ENCODE measurements at places on chromosomes 1 and 21. TPM values are rescaled to one million over a fixed set of nuclear protein-coding genes. Genes with fewer than 3 reads are reported as not detected.

- no peak for DNase-seq
Observed at GRCh38 chr1:29563092-29563491, 326.8 kb downstream of the PTPRU start.

GRCh38 chr1:181310560-181310959 is 172.8 kb upstream of the CACNA1E start:
- DNase-seq = no peak

DNA sequence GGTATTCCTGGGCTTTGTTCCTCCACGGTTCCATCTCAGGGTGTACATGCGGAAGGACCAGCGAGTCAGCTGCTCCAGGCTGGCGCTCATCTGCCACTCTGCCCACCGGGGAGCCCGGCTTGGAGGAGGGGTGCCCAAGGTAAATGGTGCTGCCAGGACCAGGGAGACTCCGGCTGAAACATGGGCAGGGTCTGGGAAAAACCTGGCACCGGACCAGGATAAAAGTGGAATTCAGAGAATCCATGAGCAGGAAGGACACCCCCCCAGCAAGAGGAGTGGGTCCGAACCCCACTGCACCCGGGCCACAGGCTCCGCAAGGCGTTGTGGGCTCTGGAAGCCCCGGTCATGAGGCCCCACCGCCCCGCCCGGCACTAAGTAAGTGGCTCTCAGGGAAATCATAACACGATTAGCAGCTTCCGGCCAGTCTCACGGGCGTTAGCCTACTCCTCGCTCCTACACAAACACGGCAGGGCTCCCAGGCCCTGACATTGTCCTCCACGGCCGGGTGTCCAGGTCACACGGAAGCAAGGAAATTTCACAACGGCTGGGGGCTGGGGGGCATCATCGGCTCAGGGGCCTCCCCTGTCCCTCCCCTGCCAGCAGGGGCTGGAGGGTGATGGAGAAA is 21.1 kb downstream of the MEGF6 start:
- no peak for DNase-seq

GRCh38 chr1:30916296-30916695 is 7.7 kb upstream of the SDC3 start:
- DNase-seq = no peak

GRCh38 chr1:62318756-62319544 is at the start of gene KANK4:
KANK4 (minus strand) TSS chr1:62319434; CDS start chr1:62281564, 37,870 bp downstream.
- no peak for DNase-seq

DNA sequence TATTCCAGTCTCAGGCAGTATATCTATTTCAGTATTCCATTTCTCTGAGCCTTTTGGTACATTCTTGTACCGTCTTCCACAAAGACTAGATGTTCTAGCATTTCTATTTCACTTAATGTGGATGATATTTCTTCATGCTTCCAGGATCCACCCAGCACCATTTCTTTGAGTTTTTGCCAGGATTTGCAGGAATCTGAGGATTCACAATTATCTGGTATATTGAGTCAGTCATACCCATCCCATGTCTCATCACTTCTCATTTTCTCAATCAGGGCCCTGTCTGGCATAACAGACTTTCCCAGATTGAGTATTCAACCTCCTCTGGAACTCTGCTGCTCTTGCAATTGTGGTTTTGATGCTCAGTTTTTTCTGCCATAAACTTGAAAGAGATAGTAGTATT is 20.9 kb upstream of the COL11A1 start:
- no peak for DNase-seq

DNA sequence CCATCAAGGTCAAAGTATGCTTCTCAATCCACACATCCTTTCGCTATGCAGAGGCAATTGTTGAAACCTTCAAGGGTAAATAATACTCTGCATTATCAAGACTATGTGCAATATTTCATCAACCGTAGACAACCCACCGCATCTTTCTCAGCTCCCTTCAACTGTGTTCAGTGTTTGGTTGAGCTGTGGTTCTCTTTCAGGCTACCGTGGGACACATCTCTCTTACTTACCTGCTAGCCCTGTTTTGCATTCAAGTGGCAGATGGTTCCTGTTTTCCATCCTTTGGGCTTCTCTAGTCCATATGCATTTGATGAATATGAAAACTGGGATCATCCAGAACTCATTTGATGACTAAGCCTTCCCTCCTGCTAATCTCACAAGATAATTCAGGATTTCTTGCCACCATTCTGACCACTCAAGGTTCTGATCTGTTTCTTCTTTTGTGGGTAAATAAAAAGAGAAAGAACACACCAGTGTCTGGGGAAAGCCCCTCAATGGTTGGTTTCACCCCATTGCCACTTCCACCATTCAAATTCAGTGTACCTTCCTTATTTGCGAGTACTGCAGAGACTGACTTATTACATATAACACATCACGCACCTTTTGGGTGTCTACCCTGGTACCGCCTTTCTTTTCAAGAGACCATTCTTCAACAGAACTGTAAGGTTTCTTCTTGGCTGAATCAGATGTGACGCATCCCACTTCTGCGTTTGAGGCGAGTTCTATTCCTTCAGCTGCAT is 61.7 kb downstream of the BACE2 start:
- no peak for DNase-seq

GRCh38 chr1:111804776-111805175 is 49.1 kb downstream of the DDX20 start:
- no peak for DNase-seq

- DNase-seq = no peak
Observed at GRCh38 chr1:204410688-204411450, 748 bp downstream of the PPP1R15B start.

DNA sequence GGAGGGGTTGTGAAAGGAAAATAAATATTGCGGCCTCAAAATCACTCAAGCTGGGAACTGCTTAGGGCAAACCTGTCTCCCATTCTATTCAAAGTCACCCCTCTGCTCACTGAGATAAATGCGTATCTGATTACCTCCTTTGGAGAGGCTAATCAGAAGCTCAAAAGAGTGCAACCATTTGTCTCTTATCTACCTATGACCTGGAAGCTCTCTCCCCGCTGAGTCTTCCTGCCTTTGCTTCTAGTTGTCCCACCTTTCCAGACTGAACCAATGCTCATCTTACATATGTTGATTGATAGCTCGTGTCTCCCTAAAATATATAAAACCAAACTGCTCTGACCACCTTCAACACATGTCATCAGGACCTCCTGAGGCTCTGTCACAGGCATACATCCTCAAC is 91.6 kb upstream of the CAMK1G start:
- DNase-seq = no peak

GRCh38 chr1:24919791-24920532 is 10.1 kb downstream of the RUNX3 start:
- no peak for DNase-seq

GRCh38 chr1:79694241-79694640 is 687.7 kb upstream of the ADGRL4 start:
- DNase-seq = no peak

DNA sequence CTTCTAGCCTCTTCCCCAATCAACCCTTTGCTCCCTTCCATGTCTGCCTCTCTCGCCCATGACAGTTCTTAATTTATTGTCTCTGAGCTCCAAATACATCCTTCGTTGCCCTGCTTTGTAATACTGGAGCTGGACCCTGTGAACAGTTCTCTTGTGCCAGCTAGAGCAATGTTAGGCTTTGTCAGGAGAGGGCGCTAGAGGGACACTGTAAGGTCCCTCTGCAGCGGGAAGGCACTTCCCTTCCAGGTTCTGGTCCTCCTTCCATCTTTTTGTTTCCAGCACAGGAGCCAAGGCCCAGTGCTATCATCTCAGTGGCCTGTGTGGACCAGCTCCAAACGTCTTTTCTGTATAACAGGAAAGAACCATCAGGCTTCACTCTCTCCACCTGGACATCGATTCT is 95.9 kb downstream of the PTPRU start:
- DNase-seq = no peak

DNA sequence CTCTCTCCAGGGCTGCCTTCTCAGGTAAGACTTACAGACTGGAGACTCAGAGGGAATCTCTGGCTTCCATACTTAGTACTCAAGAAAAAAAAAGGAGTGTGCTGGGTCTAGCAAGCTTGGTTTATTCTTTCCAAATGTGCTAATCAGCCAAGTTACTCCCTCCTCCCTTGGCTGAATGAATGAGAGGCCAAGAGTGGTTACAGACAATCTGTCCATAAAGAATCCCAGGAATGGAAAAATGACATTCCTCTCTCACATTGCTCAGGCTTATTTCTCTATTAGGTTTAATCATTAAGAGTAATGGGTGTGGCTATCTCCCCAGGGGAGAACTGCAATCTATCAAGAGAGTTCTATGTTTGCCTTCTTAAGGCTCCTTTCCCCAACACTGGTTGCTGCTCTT is 547.3 kb upstream of the PLXNA2 start:
- DNase-seq = no peak

DNA sequence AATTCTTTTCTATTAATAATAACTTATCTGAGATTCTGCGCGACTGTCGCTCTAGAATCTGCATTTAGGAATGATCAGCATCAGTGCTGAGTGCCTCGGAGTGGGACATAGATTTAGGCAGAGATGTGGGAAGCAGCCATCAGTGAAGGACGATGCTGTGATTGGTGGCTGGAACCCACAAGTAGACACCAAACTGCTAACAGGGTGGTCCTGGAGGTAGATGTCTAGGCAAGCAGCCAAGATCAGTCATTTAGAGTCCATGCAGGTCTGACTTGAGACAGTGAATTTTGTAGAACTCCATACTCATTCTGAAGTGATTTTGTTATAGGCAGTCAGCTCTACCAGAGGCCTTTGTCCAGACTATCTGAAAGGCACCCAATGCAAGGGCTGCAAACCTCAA is 51.8 kb upstream of the LYST start:
- no peak for DNase-seq

GRCh38 chr1:238826891-238827290 is 559.5 kb upstream of the CHRM3 start:
- DNase-seq = no peak

DNA sequence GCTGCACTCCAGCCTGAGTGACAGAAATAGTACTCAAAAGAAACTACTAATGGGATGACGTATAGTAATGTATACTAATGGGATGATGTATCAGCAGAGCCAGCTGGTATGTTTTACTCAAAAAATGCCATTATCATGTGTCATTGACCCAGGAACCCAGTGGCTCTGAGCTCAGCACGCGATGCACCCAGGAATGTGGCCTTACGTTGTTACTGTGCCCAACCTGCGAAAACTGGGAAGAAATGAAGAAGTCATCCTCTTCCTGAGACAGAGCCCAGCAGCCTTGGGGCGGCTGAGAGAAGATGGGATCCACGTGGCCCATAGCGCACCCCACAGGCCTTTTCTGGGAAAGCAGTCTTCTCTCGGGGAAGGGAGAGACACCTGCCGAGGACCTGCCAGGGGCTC is 8.8 kb downstream of the UBE2J2 start:
- no peak for DNase-seq

GRCh38 chr1:55286856-55287602 is 71.9 kb upstream of the USP24 start:
- DNase-seq = no peak

GRCh38 chr1:84246213-84246612 is 55.3 kb upstream of the SAMD13 start:
- no peak for DNase-seq

- DNase-seq = no peak
Observed at GRCh38 chr1:233261206-233261605, 34.3 kb downstream of the PCNX2 start.

DNA sequence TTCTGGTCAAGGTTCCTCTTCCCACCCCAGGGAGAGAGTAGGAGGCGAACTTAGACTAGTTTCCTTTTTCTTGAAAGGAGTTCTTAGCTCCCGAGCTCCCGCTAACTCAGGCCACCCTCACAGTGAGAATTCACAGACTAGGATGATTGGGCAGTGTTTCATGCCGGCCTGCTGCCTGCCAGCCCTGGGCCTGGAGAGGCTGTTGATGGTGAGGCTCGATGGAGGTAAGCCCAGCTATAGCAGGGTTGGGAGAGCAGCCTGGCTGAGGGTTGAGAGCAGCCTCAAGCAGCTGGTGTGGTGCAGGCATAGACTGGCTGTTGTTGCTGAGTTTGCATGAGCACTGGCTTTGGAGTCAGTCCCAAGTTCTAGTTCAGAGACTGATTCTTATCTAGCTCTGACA is 274.4 kb downstream of the MATN1 start:
- DNase-seq = no peak

VASH2 gene
- total RNA-seq = 1.5 TPM

ACTA1 gene
- total RNA-seq = 9.5 TPM

EDN2 gene
- total RNA-seq = 5.3 TPM

FCRL1 gene
- total RNA-seq = 0.21 TPM

RASAL2 gene
- total RNA-seq = 26.0 TPM

LENEP gene
- 0.94 TPM for total RNA-seq

DLGAP3 gene
- 0.26 TPM for total RNA-seq

All from ureter (tissue), 1 donor.